ENCODE measurements at places on chromosomes 7 and 10.

GRCh38 chr7:35604595-35604994, 90.3 kb downstream of the HERPUD2 start:
- DNase-seq: no peak

- DNase-seq: no peak
Observed at GRCh38 chr7:82507976-82508677, 64.5 kb upstream of the CACNA2D1 start.

GRCh38 chr7:22094413-22095342, 149.0 kb upstream of the CDCA7L start:
- DNase-seq: no peak

- no peak for DNase-seq
Observed at GRCh38 chr10:104937567-104937966, 296.5 kb downstream of the SORCS3 start.

GRCh38 chr10:104923501-104923900, 282.4 kb downstream of the SORCS3 start:
- DNase-seq: no peak

DNA sequence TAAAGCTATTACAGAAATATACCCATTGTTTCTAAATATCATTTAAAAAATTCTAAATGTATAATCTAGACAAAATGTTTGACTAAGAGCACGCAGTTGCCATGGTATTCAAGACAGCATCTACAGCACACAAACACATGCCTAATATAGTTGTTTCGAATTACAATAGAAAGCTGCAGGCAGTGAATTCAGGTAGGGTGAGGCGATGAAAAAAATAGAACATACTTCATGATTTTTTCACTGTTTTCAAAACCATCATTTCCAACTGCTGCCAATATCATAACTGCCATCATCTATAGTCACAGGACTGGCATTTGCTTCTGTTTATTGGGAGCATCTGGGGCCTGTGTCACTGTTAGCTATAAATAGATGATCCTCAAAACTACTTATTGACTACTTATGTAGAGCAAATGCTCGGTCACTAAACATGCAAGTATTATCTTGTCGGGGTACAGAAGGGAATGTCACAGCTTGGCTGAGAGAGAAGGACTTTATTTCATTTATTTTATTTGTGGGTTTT, 34.4 kb upstream of the OTUD1 start:
- no peak for DNase-seq

- DNase-seq: no peak
Observed at GRCh38 chr7:51021906-51022570, 239.3 kb upstream of the GRB10 start.

GRCh38 chr10:34217524-34217923, 597.6 kb downstream of the PARD3 start:
- DNase-seq: no peak

DNA sequence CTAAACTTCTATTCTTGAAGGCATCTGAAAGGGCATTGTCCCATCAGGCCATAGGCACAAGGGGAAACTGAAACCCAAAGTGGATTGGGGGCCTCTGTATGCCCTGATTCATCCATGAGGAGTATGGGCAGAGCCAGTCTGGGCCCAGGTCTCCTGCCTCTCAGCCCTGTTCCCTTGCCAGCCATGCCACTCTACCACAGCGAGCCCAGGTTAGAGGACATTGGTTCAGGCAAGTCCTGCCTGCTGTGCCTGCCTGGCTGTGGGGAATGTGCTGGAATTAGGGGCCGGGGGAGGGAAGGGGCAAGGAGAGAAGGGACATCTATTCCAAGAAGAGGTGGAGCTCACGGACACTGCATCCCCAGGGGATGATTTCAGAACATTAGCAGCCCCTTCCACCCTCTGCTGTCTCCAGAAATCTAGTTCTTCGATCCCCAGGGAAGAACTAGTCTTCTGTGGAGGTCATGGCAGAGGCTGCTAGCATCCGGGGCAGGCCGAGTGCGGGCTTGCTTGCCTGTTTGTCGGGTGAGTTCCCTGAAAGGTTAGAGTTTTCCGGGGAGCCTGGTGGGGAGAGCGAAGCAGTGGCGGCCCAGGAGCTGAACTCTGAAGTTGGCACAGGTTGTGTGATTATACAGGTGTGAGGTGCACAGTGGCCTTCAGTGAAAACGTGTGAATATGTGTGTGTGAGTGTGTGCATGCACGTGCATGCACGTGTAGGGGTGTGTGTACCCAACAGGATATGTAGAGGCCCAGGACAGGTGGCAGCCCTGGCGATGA, 37.8 kb downstream of the TBATA start:
- DNase-seq: no peak
